Globus pallidus (tissue), 1 donor: ENCODE measurements at places on chromosomes 4 and X.

DNA sequence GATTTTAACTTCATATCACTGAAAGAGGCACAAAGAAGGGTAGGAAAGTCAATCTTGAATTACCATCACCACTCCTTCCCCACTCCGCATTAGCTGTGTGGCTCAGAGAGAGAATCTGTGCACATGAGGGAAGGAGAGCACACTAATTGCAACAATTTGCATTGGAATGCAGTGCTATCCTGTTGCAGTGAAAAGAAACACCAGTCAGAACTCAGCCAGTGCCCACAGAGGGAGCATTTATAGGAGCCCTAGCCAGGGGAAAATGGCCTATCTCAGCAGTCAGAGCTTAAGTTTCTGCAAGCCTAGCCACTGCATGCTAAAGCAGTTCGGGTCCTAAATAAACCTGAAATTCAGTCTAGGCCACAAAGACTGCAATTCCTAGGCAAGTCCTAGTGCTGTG, 159.4 kb upstream of the AR start:
- no peak for DNase-seq

- no peak for DNase-seq
Measured at GRCh38 chr4:121777625-121778024, 12.7 kb upstream of the SMIM43 start.

GRCh38 chr4:55356991-55357461, 11.0 kb downstream of the SRD5A3 start:
- no peak for DNase-seq

GRCh38 chr4:181006499-181007260, 1236.5 kb upstream of the TENM3 start:
- DNase-seq, result no peak

DNA sequence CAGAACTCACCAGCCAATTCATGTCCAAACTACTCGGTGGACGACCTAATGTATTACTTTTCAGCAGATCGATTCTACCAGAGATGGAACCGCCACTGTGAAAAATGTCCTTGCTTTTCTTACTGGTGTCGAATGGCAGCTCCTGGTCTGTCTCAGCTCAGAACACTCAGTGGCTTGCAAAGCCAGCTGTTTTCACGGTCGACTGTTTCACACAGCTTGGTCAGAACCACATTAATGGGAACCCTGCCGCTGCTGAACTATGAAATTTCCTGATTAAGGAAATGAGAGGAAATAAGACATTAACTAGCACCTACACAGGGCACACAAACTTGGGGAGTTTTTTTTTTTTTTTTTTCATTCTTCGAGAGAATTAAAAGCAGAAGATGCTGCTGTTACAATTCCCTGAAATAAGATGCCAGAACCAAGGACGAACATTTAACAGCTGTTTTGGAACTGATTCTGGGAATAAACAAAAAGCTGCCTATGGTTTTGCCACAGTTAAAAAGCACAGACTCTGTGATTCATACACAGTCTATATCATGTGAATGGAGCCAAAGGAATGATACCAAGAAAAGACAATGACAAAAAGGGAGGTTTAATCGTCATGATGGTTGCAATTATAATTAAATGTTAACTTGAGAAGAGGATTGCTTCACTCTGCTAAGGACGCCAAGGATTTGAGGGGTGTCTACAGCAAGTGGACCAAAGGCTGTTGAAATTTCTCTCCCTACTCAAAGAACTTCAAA, 31.3 kb downstream of the SUPT20HL2 start:
- DNase-seq, result no peak

GRCh38 chr4:81142744-81143143, 72.3 kb downstream of the PRKG2 start:
- DNase-seq, result no peak

- DNase-seq, result no peak
Measured at GRCh38 chr4:116070283-116070682, 956.9 kb upstream of the NDST4 start.

DNA sequence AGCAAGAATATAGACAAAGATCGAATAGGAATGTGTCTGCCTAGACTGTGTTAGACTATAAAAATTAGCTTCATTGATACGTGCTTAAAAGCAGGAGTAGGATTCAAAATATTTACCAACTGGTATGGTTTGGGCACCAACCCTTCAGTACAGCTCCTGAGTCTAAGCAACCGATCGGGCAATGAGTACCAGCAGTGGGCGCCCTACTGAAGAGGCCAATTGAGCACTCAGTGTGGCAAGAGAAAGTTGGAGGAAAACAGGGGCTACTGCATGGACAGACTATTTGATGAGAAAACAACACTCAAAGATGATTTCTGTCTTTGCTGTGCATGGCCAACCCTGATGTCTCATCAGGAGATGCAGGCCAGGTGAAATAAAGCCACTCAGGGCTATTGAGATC, 176.0 kb upstream of the NWD2 start:
- DNase-seq, result no peak

DNA sequence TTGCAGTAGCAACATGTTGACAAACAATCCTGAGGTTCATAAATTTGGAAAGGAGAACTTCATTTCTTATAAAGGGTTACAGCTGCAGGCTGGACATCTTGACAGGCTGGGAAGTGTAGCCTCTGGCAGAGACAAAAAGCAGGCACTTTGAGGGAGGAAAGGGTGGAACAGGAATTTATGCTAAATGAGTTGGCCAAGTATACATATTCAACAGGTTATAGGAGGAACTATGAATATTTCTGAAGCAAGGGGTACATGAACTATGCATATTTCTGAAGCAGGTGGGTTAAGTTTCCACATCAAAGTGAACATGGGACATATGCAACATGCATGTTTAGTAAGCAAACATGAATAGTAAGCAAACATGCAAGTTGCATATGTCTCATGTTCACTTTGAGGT, 1.6 kb upstream of the ANTXR2 start:
- no peak for DNase-seq

DNA sequence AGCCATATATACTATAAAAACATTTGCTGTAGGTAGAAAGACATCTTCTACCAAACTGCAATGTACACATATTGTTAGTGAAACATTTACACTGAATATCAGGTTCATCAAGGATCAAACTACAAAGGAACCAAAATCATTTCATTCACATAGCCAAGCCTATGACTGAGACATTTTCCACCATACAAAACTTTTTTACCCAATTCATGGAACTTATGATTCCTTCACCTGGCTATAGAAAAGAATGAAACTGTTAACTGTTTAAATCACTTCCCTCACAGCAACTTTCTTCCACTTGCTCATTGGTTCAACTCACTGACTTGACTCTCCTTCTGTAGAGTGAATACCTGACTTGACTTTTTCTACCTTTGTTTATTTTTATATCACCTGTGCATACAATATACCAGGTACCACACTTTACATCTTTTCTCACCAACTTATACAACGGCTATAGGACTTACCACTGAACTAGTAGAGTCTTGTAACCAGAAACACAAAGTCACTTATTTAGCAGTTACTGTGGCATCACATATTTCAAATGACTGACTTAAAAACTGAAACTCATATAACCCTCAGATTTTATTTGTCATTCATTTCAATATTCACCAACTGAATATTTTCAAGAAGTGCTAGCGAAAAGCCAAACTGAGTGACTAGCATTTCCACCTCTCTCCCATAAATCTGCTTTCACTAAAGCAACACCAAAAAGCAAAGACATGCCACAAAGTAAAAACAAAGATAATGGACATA, 30.9 kb downstream of the CAMK2D start:
- no peak for DNase-seq

GRCh38 chr4:3736806-3737205, 29.4 kb upstream of the ADRA2C start:
- DNase-seq, result no peak

GRCh38 chrX:3403748-3404147, 57.3 kb upstream of the MXRA5 start:
- DNase-seq, result no peak

DNA sequence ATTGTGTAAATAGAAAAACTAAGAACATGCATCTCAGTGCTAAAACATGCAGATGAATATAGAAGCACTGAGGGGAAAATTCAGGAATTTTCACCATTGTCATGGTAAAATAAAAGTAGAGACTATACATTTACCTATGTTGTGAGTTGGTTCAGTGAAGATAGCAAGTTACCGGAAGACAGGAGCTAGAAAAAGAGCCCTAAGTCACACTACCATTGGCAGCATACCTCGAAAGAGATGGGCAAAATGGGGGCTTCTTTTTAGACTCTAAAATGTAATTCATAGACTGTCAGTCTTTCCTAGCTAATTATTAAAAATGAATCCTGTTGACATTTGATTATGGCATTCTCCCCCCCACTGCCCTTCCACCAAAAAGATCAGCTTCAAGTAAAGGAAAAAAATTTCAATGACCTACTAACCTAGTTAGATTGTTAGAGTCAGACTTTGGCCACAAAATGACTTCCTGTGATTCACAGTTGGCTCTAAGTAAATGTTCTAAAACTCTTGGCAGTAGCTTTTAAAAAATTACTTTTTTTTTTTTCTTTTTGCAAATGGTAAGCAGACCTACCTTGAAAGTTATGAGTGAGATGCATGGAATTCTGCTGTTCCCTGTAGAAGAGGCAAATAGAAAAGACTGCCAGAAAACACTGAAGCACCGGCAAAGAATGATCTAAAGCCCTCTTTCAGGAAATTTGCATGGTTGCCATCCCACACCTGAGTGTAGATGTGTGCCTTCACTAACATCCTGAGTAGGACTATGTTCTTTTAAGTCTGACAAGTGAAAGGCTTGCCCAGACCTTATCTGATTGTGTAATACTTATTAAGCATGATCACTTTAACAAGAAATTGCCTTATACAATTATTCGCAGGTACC, 26.4 kb upstream of the ARSJ start:
- DNase-seq, result no peak

DNA sequence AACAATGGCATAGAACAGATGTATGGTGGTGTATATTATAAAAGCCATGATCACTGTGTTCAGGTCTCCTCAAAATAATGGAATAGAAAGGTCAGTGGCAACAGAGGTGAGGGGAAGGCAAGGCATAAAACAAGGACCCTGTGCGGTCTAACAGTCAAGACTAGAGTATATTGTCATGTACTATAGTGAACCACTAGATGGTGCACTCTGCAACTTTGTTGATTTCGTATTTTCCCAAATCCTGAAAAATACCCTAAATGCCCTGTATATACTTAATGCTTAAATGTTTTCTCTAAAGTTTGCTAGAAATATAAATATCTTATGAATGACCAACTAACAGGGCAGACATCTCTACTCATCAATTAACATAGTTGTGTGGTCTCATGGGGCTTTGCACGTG, 453.0 kb downstream of the PCDH11X start:
- DNase-seq, result no peak

- no peak for DNase-seq
Measured at GRCh38 chrX:129025376-129025775, 497.9 kb downstream of the SMARCA1 start.

GRCh38 chr4:83250687-83251446, 33.7 kb downstream of the COQ2 start:
- no peak for DNase-seq

DNA sequence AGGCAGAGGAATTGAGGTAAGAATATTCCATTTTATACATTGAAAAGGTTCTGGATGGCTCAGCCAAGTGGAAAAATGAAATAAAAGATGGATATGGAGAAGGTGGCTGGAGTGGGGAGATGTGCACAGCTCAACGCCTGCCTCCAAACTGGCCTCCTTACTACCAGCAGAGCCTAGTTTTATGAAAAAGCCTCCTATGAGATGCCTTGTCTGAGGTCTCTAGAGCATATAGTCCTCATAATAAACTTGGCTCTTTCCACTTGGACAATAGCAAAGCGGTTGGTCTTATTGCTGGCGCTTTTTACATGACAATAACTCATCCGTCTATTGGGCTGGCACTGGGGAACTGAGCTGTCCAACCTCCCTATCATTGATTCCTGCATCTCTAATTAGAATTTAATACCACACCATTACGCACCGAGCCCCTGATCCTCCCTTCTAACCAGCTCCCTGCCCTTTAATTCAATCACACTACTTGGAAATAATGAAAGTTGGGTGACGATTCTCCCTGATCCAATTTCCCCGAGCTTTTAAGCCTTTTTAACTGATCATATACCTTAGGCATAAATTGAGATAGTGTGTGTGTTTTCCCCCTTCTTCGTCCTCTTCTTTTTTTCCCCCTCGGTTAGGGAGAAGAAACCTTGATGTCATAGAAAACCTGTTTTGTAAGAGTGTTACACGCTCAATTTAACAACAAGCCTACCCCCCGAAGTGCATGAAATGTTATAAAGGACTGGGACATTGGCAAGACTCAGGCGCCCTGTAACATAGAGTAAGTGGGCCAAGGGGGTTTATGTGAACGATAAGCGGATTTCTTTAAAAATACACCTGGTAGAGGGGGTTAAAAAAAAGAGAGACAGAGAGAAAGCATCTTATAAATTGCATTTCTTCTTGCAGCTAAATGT, at the start of gene PHOX2B:
PHOX2B (minus strand) TSS at position 155 of the 905 bp plus-strand sequence; CDS start at position 40, 115 bp downstream.
- DNase-seq, result no peak

- DNase-seq, result no peak
Measured at GRCh38 chr4:137881641-137882040, 349.3 kb upstream of the PCDH18 start.

DNA sequence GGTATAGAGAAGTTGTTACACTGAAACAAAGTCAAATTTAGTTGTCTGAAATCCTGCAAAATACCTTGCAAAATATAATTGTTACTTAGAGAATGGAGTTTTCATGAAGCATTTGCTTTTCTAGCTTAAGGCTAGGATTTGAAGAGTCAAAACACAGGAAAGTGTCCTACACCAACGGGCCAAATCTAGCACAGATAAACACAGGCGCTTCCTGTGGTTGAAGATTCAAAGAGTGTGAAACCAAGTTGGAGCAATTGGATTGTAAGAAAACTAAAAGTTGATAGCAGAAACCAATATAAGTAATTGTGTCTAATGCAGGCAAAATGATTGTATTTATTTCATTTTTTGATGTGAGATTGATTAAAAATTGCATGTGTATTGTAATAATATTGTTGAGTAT, 2002.5 kb upstream of the TENM3 start:
- DNase-seq, result no peak

- no peak for DNase-seq
Measured at GRCh38 chr4:89314291-89314690, 6.7 kb upstream of the GPRIN3 start.

DNA sequence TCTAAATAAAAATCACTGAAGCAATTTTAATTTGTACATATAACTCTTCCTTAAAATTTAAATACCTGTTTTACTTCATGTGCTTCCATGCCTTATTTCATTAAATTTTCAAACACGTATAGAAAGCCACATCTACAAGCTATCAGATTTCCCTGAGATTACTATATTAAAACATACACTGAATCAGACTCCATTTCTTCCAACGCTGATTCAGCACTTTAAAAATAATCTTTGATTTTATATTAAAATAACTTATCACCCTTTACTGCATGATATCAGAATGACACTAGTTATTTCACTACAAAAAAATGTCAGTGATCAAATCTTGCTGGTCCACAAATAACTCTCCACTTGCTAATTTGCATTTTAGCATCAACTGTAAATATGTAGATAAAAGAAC, 550.8 kb downstream of the IL1RAPL1 start:
- DNase-seq, result no peak

GRCh38 chrX:42399632-42400024, 378.3 kb downstream of the PPP1R2C start:
- no peak for DNase-seq

GRCh38 chr4:10456595-10457254, 501 bp downstream of the ZNF518B start:
- no peak for DNase-seq
